ENCODE measurements at places on chromosomes 5 and 9.

GRCh38 chr5:41878173-41878572 lies 7.9 kb upstream of the OXCT1 start:
- DNase-seq: no peak

DNA sequence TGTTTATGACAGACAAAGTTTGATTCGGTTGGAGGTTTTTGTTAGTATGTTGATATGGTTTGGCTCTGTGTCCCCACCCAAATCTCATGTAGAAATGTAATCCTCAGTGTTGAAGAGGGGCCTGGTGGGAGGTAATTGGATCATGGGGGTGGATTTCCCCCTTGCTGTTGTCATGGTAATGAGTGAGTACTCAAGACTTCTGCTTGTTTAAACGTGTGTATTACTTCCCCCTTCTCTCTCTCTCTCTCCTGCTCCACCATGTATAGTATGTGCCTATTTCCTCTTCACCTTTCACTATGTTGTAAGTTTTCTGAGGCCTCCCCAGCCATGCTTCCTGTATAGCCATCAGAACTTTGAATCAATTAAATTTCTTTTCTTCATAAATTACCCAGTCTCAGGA lies 415.1 kb downstream of the HCN1 start:
- no peak for DNase-seq

DNA sequence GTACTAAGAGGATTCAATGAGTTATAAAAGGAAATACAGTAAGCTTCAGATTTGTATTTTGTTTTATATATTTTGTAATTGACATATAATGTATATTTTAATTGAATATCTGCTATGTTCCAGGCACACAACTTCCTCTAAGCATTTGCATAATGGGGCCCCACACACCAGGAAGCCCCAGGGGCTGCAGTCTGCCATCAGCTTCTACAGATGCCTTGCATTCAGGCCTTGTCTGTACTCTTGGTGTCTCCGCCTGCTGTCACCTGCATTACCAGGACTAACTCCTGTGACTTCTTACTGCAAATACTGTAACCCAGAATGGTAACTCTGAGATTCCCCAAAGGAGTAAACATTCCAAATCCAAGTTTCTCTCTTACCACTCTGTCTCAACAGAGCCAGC lies 20.6 kb downstream of the ARL15 start:
- no peak for DNase-seq

GRCh38 chr5:91885291-91886265 lies 502.5 kb upstream of the ARRDC3 start:
- DNase-seq: no peak

DNA sequence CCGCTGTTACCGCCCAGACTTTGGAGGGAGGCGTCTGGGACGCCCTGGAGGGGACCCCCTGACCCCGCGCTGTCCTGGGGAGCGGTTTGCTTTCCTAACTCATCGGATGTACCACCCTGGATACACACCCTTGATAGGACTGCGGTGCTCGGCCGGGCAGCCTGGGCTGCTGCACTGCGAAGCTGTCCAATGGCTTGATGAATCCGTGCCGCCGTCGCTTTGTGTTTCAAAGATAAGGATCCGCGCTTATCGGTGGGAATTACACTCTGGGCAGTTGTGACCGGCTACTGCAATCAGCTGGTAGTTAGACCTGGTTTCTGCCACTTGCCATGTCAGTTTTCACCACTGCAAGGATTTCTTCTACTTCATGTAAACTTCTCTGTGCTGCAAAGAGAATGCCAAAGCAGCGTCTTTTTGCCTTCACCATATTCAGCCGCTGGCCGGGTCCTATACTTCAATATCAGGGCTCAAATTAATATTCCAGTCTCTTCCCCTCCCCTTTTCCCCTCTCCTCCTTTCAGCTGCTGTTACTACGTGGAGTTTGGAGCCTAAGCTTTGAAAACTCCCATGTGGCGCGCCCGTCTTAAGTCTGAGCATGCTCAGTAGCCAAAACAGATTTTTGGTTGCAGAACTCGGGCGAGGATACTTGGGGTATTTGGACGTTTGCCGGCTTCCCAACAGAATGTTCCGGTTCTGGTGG lies 727 bp downstream of the SMAD5 start:
- peak; percentile 22 for DNase-seq

DNA sequence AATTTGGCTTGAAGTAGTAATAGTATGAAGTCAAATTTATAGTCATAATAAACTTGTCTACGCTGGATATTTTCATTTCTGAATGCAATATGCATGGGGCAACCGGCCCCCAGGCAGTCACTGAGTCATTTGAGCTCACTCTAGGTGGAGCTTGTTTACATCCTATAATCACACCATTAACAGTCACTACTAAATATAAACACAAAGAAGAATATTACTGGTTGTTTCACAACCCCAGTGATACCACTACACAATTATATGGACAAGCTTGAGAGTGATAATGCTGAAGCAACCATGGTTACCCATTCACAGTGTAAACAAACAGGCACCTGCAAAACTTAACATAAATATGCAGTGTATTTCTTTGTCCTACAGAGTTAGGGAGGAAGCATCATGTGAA lies 68.7 kb downstream of the MARCHF3 start:
- no peak for DNase-seq

GRCh38 chr5:82387001-82387818 lies 109.1 kb upstream of the RPS23 start:
- no peak for DNase-seq

- peak; percentile 38 for DNase-seq
Observed at GRCh38 chr5:179732918-179733771, 523 bp downstream of the MAML1 start.

DNA sequence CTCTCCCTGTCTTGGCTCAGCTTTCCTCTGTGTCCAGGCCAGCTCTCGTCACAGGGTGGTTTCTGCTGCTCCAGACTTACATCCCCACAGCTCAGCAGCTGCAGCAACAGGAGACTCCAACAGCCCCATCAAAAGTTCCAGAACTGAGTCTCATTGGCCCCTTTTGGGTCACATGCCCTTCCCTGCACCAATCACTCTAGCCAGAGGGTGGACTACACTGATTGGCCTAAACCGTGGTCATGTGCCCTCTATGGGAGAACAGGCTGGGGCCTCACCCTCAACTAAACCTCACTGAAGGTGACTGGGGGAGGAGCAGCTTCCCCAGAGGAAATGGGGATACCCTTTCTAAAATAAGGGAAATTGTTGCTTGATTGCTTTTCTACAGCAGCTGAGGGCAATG lies 44.4 kb upstream of the CPLX2 start:
- DNase-seq: no peak

- no peak for DNase-seq
Observed at GRCh38 chr9:89464300-89464901, 33.5 kb downstream of the SEMA4D start.

Measured in HTR-8/SVneo (cell line).